ENCODE measurements at places on chromosomes 3 and 15. TPM values are rescaled to one million over a fixed set of nuclear protein-coding genes. Genes with fewer than 3 reads are reported as not detected.

- DNase-seq: no peak
Measured at GRCh38 chr3:94301366-94301765, 238.5 kb downstream of the NSUN3 start.

DNA sequence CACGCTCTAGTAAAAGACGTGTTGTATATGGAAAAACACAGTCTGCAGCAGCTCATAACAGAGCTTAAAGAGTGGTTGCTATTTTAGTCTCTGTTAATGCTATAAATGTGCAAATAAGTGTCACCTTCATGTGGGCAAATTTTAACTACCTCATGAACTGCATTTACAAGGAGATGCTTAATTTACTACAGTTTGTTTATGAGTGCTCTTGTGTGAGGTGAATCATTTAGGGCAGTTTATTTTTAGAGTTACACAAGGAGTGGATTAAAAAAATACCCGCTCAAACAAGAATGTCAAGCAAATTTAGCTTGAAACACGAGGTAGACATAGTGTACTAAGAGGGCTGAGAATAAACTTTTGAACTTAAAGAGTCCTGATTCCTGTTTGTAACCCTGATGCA lies 579.0 kb downstream of the MFSD1 start:
- no peak for DNase-seq

DNA sequence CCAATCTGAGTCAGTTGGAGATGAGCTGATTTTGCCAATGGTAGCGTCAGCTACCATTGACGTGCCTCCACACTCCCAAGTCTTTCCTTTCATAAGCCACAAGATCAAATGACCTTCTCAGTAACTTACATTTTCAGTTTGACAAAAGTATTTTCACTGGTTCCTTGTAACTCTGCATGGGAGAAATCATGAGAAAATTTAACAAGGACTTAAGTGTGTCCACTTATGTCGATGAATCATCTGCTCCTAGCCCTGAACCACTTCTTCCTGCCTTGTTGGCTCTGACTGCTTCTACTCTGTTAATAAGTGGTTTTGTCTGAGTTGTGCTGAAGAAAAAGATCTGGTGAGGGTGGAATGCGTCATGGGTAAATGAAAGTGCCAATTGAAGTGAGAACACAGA lies 101.2 kb downstream of the NFKBIZ start:
- DNase-seq: no peak

GRCh38 chr15:78996894-78997275 lies 52.0 kb upstream of the CTSH start:
- DNase-seq: no peak

ZBBX gene
- not detected for total RNA-seq

KCNAB1 gene
- 2.0 TPM for total RNA-seq

DNA sequence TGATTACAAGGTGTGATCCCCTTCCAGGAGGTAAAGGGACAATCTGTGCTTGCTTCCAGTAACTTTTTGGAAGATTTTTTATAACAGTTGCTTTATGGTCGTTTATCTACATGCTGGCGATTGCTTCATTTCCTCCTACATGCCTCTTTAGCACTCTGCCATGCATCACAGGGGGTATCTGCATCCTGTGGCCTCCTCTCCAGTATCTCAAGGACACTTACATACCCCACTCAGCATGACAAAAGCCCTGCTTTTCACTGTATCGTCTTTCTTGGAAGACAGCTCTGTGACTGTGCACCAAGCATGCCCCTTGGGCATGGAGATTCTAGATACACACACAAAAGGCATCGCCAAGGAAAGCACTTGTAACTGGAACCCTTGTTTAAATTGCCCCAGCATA lies 25.3 kb downstream of the CAPN3 start:
- DNase-seq: no peak

GRCh38 chr3:150372722-150373121 lies 35.4 kb upstream of the TSC22D2 start:
- DNase-seq: no peak

DNA sequence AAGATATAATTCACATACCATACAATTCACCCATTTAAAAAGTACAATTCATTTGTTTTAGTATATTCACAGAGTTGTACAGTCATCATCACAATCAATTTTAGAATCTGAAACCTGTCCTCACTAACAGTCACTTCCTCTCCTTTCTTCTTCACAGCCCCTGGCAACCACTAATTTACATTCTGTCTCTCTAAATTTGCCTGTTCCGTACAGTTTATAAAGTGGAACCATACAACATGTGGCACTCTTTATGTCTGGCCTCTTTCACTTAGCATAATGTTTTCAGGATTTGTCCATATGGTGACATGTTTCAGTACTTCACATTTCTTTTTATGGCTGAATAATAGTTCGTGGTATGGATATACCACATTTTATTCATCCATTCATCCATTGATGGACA lies 22.7 kb downstream of the ERICH6 start:
- no peak for DNase-seq

DNA sequence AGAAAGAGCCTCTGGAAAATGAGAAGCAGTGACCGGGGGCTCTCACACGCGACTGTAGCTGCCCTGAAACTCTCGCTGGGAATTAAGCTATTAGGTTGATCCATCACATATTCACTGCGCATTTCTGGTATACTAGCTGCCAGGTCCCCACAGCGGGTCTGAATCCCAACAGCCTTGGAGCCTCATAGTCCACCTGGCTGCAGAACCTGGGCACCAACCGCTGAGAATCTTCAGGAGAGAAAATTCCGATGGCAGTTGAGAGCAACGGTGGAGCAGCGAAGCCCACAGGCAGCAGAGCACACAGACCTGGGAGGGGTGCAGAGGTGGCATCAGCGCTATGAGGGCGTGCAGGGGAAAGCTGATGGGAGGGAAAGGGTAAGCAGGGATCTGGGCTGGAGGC lies 75.1 kb downstream of the FAM174B start:
- no peak for DNase-seq

Data from right cardiac atrium (tissue), 5 donors.